ENCODE measurements at places on chromosomes 12 and 14. TPM values are rescaled to one million over a fixed set of nuclear protein-coding genes. Genes with fewer than 3 reads are reported as not detected.

- no peak for DNase-seq
These were observed 93.4 kb upstream of the NCOR2 start for GRCh38 chr12:124660851-124661250.

GRCh38 chr12:48991247-48992050, 7.7 kb downstream of the DDN start:
- no peak for DNase-seq

The CAPRIN2 gene
- total RNA-seq, result 33.6 TPM

The C3AR1 gene
- not detected for total RNA-seq

DNA sequence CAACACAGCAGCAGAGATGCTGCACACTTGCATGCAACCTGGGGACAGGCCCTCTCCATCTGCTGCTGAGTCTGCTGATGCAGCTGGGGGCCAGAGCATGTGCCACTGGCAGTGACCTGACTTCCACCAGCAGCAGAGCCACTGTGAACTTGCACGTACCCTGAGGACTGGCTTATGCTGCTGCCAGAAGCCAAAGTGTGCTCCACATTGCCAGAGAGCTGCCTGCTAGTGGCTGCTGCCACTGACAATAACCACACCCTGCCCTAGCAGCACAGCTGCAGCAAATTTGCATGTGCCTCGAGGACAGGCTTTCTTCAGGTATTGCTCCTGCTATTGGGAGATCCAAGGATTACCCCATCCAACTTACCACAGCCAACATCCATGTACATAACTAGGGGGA, 4.5 kb upstream of the PRR4 start:
- no peak for DNase-seq
